Stimulated activated naive CD4-positive, alpha-beta T cell treated with Interleukin-2 at 50 U/mL for 16 hours (primary cell): ENCODE measurements at places on chromosomes 1 and 21.

DNA sequence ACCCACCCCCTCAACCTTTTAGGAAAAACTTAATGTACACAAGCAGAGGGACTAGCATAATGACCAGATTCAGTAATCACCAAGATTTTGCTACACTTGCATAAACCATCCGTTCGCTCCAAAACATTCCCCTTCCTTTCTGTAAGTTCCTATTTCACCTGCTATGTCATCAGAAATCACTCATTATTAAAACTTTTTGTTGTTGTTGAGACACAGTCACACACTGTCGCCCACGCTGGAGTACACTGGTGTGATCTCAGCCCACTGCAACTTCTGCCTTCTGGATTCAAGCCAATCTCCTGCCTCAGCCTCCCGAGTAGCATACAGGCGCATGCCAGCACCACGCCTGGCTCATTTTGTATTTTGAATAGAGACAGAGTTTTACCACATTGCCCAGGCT is 3.4 kb downstream of the MRPL20 start:
- no peak for DNase-seq

- DNase-seq = no peak
Measured at GRCh38 chr1:44049839-44050238, 18.6 kb upstream of the SLC6A9 start.

- DNase-seq = no peak
Measured at GRCh38 chr1:45353685-45354084, 13.4 kb upstream of the MUTYH start.

DNA sequence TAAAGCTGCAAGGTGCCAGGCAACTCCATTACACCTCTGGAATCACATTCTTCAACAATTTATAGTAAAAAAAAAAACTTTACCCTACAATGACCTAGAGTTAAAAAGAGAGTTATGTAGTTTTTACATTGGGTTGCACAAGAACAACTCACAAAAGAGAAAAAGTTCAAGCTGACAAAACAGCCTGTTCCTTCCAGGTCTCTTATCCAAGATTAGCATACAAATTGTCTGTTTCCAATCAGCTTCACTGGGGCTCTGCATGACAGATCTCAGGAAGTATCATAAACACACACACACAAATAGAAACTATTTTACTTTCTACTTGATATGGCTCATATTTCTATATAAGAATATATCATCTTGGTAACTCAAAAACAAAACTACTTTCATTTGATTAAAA is 154.6 kb downstream of the PCNX2 start:
- DNase-seq = no peak

- no peak for DNase-seq
Measured at GRCh38 chr1:43241413-43241836, 28.4 kb upstream of the TMEM125 start.

GRCh38 chr1:197843401-197843800 is 59.0 kb upstream of the C1orf53 start:
- no peak for DNase-seq

DNA sequence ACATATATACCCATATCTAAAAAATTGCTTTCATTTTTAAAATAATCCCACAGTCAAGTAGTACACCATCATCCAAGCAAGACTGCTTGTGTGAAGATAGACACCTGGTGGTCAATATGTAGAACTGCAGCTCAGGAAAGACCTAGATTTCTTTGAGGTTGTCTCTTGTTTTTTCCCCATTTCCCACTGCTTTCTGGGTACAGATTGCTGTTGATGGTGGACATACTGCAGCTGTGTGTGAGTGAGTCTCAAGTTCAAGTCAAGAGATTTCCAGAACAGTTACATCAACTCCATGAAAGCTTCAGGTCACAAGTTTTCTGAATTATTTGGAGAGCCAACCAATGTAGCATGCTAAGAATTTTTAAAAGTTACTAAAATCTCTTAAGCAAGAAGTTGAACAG is 306.4 kb downstream of the DUSP10 start:
- DNase-seq = no peak

GRCh38 chr1:172117800-172118199 is 276.5 kb downstream of the DNM3 start:
- no peak for DNase-seq

- DNase-seq = peak; percentile 79
Measured at GRCh38 chr1:205287767-205288559, 33.6 kb downstream of the NUAK2 start.

DNA sequence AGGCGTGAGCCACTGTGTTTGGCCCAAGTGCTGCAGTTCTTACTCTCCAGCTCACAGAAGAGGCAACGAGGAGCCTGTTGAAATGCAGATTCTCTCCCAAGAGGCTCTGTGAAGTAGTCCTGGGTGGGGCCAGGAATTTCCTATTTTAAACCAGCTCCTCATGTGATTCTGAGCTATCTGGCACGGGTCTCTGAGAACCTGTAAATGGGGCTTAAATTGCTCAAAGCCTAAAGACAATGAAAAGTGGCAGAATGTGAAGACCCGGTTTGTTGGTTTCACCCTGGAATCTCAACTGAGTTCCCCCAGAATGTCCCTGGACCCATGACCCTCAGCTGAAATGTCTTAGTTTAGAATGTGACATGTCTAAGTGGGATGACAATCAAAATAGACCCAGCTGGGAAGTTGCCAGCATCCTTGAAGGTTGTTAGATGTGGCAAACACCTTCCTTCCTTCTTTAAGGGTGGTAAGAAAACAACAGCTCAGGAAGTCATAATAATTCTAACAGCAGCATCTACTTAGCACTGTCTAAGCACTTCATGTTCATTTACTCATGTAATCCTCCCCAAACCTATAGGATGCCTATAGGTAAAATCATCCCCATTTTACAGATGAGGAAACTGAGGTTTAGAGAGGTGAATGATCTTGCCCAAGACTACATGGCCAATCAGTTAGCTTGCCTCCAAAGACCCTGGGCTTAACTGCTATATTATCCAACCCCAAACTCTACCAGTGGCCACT is 20.9 kb upstream of the ATP5PO start:
- DNase-seq = no peak

DNA sequence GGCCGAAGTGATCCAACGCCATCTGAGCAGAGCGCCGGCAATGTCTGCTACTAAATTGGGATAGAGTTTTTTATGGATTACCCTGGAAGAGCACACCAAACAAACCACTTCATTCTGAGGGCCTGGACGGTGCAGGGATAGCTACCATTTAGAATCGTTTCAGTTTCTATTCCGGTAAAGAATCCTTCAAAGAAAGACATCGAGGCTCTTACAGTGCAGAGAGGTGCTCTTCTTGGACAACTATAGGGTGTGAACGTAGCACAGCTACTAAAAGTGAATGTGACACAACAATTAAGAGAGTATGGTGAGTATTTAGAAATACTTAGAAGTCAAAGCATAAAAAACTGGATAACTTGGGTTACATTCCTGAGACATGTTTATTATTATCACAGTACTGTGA is 16.1 kb downstream of the HIVEP3 start:
- DNase-seq = no peak

DNA sequence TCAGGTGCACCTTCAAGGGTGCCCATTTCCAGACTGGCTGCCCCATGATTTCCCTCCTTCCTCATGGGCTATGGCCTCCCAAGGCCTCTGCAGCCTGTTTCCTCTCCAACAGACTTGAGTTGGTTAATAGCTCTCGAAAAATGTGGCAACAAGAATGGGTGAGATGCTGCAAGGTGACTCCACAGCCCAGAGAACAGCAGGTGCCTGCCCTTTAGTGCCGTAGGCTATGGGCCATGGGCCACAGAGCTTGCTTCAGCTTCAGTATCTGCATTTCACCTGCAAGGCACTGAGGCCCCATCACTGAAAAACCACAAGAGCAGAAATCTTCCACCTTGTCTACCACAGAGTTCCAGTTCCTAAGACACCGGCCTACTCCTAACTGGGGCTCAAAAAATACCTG is 122.0 kb downstream of the ETS2 start:
- DNase-seq = no peak

DNA sequence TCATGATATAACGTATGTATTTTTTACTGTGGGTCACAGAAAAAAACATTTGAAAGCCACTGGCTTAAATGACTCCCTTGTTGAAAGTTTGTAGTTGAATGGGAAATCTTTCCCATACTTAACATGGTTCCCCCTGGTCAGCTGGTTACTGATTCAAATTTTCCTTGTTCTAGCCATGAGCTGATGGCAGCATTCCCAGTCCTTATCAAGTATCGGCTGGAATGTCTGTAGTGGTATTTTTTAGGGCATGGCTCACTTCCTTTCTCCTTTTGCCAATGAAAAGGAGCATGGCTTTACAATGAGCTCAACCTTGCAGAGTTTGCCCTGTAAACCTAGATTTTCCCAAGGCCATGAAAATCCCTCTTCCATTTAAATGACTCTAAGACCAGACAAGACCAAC is 55.7 kb downstream of the GIPC2 start:
- no peak for DNase-seq

- DNase-seq = no peak
Measured at GRCh38 chr1:12215118-12215961, 14.5 kb upstream of the VPS13D start.

GRCh38 chr1:52033190-52034049 is at the start of gene KTI12:
TSS of gene KTI12 (minus strand) at chr1:52033810. CDS start at chr1:52033761, 49 bp downstream.
- DNase-seq = peak; percentile 84

GRCh38 chr1:1117469-1117831 is 1.6 kb upstream of the C1orf159 start:
- DNase-seq = no peak

DNA sequence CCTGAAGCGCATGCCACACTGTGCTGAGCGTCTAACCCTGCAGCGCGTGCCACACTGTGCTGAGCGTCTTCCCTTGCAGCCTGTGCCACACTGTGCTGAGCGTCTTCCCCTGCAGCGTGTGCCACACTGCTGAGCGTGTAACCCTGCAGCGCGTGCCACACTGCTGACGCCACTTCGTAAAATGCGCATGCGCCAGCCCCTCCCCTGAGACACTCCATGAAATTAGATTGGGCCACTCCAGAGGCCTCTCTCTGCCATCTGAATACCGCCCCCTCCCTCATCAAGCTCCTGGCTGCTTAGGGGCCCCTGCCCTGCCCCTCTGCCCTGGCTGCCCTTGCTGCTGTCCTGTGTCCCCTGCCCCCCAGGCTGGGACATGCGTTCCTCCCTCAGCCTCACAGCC is 84.8 kb downstream of the POFUT2 start:
- DNase-seq = no peak

DNA sequence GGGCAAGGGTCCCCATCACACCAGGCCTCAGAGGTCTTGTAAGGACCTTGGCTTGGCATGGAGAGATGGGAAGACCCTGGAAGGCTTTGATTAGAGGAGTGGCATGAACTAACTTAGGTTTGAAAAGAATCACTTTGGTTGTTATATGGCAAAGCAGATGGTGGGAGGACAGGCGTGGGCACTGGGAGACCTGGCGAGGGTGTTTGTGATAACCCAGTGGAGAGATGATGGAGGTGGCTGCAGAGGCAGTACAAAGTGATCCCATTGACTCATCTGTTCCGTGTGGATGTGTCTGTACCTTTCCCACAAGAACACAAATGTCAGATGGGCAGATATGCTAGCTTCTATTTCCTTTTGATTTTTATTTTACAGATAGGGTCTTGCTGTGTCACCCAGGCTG is 168.3 kb downstream of the SLC35F3 start:
- no peak for DNase-seq

GRCh38 chr1:228070851-228071250 is 11.7 kb upstream of the ARF1 start:
- no peak for DNase-seq

- DNase-seq = no peak
Measured at GRCh38 chr1:183030053-183030452, 6.8 kb downstream of the LAMC1 start.

GRCh38 chr1:12486401-12487005 is 131.5 kb downstream of the DHRS3 start:
- DNase-seq = no peak

GRCh38 chr1:9265968-9266367 is 26.7 kb upstream of the SPSB1 start:
- no peak for DNase-seq

DNA sequence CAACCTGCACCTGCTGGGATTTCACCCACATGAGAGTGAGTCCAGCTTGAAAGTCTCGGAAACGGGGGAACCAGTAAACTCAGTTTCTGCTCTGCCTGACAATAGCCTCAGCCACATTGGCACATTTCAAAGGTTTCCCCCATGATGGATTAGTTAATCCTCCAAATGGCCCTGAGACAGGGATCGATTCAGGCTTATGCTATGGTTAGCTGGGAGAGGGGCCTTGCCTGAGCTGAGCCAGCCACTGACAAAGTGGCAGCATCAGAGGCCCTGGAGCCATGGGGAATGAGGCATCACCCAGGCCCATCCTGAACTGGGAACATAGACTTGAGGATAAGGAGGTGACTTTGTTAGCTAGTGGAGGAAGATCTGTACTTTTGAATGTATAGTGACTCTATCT is 2.9 kb upstream of the CLSTN1 start:
- DNase-seq = no peak

- DNase-seq = peak; percentile 66
Measured at GRCh38 chr1:66282343-66282852, 251.6 kb upstream of the SGIP1 start.

- DNase-seq = no peak
Measured at GRCh38 chr1:59404796-59405195, 107.9 kb downstream of the FGGY start.

- DNase-seq = no peak
Measured at GRCh38 chr1:215748431-215748830, 181.3 kb downstream of the KCTD3 start.

- no peak for DNase-seq
Measured at GRCh38 chr1:157971769-157972168, 21.7 kb upstream of the KIRREL1 start.

DNA sequence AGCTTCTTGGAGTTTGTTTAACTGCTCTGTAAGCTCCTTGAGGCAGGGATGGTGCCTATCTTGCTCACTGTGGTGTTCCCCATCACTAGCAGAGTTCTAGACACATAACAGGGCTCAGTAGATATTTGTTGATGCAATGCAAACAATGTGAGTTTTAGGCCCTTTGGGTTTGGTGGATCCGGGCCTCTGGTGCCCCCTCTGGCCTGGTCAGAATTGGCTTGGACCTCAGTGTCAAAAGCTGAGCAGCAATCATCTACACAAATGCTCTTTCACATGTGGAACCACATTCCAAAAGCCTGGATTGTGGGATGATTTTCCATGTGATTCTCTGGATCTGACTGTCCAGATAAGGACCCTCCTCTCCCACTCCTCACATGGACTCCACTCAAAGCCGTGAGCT is 53.4 kb upstream of the BCAR3 start:
- DNase-seq = no peak

DNA sequence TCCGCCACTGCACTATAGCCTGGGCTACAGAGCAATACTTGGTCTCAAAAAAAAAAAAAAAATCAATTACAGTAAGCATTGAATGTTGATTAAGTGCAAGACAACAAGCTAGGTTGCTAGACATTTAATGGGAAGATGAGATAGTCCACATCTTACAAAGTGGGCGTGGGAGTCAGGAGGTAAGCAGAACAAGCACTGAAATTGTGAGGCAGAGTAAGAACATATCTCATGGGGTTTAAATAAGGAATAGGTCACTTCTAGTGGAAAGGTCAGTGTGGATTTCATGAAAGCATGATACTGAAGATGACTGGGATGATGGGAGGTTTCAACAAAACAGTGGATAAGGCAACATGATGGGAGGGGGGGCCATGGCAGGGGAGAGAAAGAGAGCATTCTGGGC is 1.9 kb upstream of the OLFML2B start:
- no peak for DNase-seq
